ENCODE measurements at places on chromosomes 12 and 14.

DNA sequence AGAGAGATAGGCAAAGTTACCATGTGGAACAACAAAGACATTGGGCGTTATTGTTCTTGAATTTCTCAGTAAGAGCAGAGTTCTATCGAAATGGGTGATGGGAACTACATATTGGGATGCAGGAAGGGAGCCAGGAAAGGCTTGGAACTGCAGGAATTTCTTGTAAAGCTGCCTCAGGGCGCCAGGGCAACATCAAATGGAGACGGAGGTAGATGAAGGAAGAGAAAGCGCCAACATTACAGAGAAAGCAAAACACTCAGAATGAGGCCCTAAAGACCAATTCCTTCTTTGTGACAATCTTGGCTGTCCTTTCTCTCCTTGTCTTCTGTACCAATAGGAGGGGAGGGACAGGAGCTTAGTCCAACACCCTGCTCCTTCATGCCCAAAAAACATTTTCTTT is 148.4 kb downstream of the RPAP3 start:
- no peak for DNase-seq

- DNase-seq = no peak
Measured at GRCh38 chr14:54676812-54677708, 110.1 kb downstream of the SAMD4A start.

DNA sequence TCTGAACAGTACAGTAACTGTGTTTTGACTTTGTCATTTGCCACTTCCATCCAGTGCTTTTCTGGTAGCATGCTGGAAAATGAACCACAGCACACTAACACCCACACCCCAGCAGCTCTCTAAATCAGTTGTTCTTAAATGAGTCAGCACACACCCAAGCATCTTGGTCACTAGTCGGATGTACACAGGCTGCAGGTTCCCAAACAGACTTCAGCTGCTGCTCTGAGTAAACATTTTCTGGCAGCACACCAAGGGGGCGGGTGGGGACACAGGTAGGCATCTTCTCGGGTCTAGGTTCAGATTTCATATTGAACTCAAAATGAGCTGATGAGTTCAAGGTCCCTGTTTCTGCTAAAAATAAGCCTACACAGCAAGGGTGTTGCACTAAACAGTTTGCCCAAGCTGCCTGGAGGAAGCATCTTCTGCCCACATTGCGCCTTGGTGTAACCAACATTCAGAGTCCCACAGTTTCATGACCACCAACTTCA is 39.8 kb downstream of the IFNG start:
- peak; percentile 8 for DNase-seq

GRCh38 chr14:29810682-29811081 is 117.0 kb downstream of the PRKD1 start:
- peak; percentile 89 for DNase-seq

- no peak for DNase-seq
Measured at GRCh38 chr12:96445691-96446583, 43.4 kb upstream of the CFAP54 start.

- no peak for DNase-seq
Measured at GRCh38 chr14:89500303-89500702, 83.3 kb upstream of the FOXN3 start.

DNA sequence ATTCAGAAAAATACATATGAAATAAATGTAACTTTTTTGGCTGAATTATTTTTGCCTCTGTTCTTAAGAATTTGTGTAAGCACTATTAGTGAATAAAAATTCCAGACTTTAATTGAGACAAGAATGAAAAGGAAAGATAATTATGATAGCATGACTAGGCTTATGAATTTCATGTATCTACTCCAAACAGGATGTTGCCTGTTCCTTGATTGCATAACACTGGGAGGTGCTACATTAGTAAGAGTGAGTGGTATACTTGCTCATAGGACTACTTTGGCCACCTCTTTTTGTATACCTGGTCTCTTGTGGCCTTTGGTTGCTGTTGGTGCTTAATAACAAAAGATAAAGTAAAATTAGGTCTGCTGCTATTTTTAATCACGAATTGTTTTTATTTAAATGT is 112.8 kb downstream of the NAV3 start:
- DNase-seq = no peak

- no peak for DNase-seq
Measured at GRCh38 chr12:132582582-132583410, 27.6 kb downstream of the LRCOL1 start.

- no peak for DNase-seq
Measured at GRCh38 chr14:91796617-91797347, 64.9 kb upstream of the CATSPERB start.

DNA sequence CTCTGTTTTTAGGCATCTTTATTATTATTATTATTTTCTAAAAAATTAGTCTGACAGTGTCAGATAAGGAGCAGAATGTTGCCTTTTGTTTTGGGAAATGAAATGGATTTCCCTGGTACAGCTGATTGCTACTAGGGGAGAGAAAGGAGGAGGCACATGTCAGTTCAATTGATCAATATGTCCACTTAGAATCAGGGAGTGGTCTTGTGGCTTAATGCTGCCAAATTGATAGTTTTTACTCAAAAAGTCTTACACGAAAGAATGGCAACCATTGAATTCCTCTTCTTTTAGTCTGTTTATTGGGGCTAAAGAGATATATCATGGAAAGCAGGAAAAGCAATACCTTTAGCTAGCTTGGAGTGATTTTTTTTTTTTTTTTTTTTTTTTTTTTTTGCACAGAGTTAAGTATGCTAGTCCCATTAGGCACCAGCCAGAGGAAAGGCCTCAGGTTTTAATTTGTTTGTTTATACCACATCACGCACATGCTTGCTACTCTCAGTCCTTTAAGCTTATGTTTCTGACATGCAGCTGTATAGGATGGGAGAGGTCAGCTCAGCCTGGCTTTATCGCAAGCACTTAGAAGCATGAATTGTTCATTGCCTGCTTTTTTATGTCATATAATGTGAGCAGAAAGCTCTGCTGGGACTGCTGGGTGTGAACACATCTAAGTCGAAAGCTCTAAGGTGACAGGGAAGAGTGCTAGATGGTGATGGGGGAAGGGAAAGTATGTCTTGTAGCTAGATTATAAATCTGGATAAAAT is 1.4 kb downstream of the AKAP6 start:
- no peak for DNase-seq

GRCh38 chr12:107145397-107145796 is 52.0 kb upstream of the CRY1 start:
- no peak for DNase-seq

DNA sequence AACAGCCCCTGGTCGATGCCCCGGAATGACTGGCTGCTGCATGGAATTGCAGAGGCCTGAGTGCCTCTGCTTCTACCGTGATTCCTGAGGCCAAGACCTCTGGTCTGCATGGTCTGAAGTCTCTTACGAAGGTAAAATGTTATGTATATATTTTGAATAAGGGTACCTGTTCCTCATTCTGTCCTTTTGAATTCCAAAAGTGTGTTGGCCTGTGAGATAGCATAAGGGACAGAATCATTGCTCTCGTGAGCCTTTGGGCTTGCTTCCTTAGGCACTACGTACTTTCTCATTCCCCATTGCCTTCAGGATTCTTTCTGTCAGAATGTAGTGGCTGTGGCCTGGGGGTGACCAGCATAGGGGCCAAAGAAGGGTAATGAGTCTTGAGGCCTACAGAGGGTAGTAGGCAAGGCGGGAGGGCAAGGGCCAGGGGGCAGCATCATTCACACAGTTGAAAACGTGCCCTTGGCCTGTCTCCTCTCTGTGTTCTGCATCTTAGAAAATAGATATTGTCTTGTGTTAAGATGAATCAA is 19.5 kb downstream of the TRAF3 start:
- no peak for DNase-seq

DNA sequence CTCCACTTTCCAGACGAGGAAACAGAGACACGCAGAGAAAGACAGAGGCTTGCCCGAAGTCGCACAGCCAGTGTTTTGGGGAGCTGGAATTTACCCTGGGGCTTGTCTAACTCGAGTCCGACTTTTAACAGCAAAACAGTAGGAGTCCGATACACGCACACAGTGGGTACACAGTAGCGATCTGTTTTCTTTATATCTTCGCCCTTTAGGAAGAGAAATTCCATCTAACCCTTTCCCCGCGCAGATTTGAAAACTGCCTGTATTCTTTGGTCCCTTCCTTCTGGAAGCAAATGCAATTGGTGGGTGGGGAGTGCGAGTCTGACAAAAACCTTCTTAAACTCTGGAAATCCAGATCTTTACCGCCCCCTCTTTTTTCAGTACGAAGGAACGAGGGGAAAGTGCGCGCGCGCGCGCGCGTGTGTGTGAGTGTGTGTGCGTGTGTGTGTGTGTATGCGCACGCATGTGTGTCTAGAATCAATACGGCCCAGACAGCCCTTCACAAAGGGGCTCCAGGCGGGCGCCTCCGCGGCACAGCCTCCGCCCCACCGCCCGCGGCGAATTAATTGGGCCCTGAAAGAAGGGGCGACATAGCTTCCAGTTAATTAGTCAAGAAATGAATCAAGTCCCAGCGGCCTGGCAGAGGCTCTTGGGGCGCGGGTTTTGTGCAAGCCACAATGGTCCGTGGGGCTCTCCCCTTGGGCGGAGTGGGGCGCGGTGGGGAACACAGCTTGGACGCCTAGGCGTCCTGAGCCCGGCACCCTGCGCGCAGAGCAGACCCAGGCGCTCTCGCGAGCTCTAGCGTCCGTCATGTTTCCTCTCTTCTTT is 14.0 kb upstream of the TBX3 start:
- DNase-seq = no peak

- DNase-seq = peak; percentile 75
Measured at GRCh38 chr12:131487388-131488124, 223.3 kb upstream of the SFSWAP start.

- no peak for DNase-seq
Measured at GRCh38 chr12:11158885-11159444, 12.0 kb upstream of the SMIM10L1 start.

- no peak for DNase-seq
Measured at GRCh38 chr14:88765130-88765529, 27.6 kb downstream of the EML5 start.

DNA sequence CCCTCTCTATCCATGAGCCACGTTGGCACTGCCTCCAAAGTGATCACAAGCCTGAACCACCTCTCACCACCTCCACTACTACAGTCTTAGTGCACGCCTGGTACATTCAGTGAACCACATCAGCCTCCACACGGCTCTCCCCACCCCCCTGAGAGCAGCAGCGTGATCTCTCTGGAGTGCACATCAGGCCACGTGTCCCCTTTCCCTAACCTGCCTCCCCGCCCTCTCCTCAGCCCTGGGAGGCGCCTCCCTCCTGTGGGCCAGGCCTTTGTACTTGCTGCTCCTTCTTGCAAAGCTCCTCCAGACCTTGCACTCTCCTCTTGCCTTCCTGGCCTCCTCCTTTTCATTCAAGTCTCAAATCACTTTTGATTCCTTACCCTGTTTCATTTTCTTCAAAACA is 49.8 kb downstream of the SLC6A12 start:
- DNase-seq = no peak

- no peak for DNase-seq
Measured at GRCh38 chr12:75447691-75448393, 32.7 kb upstream of the GLIPR1 start.

DNA sequence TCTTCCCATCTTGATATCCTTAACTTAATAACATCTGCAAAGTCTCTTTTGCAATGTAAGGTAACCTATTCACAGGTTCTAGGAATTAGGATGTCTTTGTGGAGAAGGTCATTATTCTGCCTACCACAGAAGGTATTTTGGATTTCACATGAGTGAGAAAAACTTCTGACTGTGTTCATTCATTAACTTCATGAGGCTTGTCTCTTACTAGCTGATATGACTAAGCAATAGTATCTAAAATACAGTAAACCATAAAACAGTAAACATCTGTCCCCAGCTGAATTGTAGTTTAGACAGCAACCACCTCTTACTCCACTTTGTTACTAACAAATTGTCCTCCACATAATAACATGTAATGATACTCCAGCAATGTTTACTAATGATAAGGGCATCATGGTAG is 198.1 kb downstream of the SEC23A start:
- no peak for DNase-seq

GRCh38 chr12:93151079-93151762 is 222.1 kb upstream of the EEA1 start:
- no peak for DNase-seq

DNA sequence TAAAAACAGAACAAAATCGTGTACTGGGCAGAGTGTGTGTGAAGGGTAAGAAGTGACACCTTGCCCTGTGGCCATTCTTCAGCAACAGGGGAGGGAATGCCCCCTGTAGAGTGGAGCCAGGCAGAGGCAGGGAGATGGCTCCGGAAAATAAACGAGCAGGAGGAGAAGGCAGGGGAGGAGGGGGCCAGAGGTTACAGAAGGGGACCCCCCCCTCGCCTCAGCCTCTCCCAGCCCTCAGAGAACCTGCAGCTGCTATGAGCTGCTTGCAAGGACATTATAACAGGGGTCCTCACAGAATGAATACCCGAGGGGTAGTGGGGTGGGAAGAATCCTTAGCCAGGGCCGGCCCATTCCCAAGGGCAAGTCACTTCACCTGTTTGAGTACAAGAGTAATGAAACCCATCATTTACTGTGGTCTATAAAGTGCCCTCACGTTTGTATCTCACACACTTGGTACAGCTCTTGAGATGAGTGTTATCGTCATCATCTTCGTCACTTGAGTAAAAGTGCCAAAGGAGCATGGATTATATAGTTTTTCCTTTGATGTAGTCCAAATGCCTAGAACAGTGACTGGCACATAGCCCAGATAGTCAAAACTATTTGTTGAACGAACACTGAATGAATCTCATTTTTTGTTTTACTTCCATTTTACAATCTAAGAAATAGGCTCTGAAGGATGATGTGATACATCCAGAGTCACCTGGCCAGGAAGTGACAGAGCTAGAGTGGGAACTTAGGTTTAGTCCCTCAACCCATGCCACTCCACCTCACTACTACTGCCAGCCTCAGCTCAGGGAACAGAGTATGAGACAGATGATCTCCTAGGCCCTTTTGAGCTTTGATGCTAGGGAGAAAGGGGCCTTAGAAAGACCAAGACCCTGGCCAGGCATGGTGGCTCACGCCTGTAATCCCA is 14.5 kb downstream of the SCNN1A start:
- DNase-seq = no peak

GRCh38 chr14:63725786-63726460 is 1.9 kb downstream of the SGPP1 start:
- DNase-seq = no peak

DNA sequence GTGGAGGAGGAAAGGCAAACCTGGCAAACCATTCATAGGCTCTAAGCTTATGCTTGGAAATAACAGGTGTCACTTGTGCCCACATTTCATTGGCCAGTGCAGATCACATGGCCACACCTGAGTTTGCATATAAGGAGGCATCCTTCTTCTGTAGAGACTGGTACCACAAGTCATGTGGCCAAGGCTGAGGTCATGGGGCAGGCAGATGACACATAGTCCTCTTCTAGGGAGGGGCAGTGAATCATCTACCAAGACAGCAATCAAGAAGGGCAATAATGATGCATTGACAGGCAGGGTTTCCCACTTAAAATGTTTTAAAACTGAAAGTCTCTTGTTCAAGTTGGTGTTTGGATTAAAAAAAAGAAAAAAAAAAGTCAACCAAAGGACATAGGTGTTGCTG is 77.3 kb downstream of the DAAM1 start:
- no peak for DNase-seq

- DNase-seq = no peak
Measured at GRCh38 chr14:102097441-102098135, 10.7 kb upstream of the HSP90AA1 start.

- peak; percentile 82 for DNase-seq
Measured at GRCh38 chr12:108955225-108955835, 65.5 kb downstream of the SVOP start.

GRCh38 chr12:99746538-99746937 is 99.0 kb downstream of the GARIN6 start:
- no peak for DNase-seq

- no peak for DNase-seq
Measured at GRCh38 chr14:93929048-93929535, 1.9 kb downstream of the FAM181A start.

- no peak for DNase-seq
Measured at GRCh38 chr14:51006781-51007211, 62.5 kb upstream of the PYGL start.

- DNase-seq = no peak
Measured at GRCh38 chr12:20339060-20339459, 29.3 kb upstream of the PDE3A start.

Measured in NCI-H1105 (cell line).